ENCODE measurements at places on chromosomes 13 and 19.

DNA sequence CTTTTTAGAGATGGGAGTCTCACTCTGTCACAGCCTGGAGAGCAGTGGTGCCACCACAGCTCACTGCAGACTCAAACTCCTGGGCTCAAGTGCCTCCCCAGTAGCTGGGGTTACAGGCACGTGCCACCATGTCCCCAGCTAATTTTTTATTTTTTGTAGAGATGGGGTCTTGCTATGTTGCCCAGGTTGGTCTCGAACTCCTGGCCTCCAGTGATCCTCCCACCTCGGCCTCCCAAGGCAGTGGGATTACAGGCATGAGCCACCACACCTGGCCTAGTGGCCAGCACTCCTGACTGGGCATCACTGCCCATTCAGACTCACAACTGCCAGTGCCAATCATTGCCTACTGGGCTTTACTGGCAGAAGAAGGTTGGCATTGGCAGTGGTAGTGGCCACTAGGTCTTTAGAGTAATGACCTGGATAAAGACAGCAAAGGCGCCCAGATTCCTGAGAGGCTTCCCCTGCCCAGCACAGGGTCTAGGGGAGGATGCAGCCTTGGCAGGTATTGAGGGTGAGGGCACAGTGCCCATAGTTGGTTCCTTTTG is 26.8 kb upstream of the SLC7A10 start:
- no peak for DNase-seq

DNA sequence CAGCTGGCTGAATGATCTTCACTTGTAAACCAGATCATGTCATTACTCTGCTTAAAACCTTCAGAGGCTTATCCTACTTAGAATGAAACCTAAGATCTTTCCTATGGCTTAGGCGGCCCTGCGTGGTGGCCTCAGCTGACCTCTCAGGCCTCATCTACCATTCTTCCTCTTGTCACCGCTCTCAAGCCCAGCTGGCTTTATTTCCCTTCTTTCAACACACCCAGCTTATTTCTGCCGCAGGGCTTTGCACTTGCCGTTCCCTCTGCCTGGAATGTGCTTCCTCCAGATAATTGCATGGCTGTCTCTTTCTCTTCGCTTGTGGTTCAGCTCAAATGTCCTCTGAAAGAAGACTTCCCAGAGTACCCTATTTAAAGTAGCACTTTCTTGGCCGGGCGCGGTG is 3.6 kb upstream of the ASF1B start:
- no peak for DNase-seq

DNA sequence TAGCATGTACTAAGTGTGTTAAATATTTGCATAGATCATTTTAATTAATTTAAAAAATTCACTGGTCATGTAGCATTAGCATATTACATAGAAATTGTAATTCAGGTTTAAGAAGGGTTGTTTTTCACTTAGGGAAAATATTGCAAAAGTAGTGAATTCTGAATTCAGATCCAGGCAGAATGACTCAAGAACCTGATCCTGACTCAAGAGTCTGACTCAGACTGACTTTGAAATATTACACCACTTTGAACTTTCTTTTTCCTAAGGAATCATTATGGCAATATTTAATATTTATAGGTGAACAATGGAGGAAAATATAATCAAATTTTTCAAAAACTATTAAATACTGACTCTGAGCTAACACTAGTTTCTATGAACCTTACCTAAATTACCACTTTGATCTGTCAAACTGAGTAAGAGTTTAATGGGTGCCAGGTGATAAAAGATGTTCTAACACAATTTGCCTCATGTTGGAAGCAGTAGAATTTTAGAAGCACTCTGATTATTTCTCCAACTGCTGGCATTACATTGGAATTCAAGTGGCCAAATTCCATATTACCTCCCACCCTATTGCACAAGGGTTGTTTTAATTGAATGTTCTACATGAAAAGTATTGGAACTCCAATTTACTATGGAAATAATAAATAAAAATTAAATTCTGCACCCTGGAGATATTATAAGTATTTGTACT is 261.6 kb downstream of the SLITRK1 start:
- no peak for DNase-seq

DNA sequence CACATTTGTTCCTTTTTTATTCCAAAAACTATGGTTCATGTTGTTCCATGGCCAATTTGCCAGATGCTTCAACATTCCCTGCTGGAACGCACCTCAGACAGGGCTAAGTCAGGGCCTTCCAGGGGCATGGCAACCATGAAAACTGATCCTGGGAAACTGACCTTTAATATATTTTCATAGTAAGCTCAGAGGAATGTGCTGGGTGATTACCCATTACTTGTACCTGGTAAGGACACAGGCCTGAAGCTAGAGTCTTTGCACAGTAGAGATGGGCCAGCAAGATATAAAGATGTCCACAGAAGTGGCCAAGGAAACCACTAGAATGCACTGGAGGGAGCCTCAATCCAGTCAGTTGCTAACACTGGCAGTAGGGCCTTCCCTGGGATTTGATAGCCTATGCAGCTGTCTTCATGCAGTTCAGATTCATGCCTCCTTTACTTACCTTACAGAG is 353.1 kb downstream of the ENOX1 start:
- no peak for DNase-seq

- DNase-seq, result no peak
These were observed 16.5 kb upstream of the ERCC1 start for GRCh38 chr19:45440259-45440638.

All from activated CD4-positive, alpha-beta T cell treated with anti-CD3 and anti-CD28 coated beads, Interleukin-10, Interleukin-2, amounts not matched to agents 100 ng/mL and 50 ng/mL, durations not matched to agents 16 hours and 8 hours (primary cell).